ENCODE measurements at places on chromosomes 2 and 18.

GRCh38 chr2:172091000-172091641 lies 5.8 kb downstream of the DLX1 start:
- no peak for DNase-seq

- no peak for DNase-seq
Measured at GRCh38 chr2:8472545-8473323, 209.1 kb upstream of the ID2 start.

DNA sequence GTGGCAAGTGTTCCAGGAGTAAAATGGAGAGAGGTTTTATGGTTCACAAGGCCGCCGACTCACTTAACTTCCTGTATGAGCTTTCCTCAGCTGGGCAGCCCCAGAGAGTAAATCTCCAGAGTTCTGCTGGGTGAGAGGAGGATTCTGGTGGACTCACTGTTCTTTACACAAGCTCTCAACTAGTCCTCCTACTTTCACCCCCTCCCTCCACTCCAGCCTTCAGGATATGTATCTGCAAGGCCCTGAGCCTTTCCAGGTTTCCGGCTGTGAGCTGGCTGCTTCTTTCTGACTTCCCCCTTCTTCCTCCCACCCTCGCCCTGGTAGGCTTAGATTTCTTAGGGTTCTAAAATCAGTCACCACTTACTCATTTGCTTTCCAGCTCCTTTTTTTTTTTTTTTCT lies 34.0 kb downstream of the EML6 start:
- DNase-seq = no peak

DNA sequence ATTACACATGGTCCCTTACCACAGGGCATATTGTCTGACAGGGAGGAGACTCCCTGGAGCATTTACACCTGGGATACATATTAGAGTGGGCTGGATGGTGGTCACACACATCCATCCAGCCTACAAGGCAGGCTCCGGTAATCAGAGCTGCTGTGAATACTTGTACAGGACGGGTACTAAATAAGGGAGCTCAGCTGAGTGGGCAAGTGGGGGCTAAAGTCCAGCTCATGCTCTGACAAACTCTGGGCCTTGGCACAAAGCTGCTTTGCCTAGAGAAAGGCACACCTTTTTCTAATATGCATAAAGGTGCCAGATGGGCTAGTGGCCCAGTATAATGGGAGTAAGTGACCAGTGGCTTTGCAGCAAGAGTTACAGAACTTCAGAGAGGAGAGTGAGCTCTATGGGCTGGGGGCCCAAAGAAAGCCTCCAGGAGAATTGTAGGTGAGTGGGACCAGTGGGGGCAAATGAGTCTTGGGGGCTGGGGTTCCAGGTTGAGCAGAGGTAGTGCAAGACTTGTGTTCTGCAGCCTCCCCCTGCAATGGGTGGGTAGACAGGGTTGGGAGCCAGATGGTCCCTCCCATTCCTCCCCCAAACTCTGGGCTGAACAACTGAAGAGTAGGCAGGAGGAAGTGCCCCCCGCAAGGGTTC lies 1.6 kb downstream of the TMEM198 start:
- no peak for DNase-seq

- DNase-seq = no peak
Measured at GRCh38 chr2:55811048-55811447, 112.5 kb downstream of the EFEMP1 start.

DNA sequence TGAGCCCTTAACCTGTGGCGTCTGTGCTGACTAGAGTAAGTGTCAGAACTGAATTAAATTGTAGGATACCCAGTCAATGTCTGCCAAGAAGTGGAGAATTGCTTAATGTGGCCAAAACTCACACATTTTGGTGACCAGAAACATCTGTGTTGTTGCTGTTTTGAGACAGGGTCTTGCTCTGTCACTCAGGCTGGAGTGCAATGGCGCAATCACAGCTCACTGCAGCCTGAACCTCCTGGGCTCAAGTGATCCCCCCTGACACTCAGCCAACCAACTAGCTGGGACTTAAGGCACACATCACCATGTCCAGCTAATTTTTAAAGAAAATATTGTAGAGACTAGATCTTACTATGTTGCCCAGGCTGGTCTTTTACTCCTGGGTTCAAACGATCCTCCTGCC lies 34.4 kb upstream of the RTN4 start:
- DNase-seq = no peak

Data from AG04449 (cell line).